Dermis microvascular lymphatic vessel endothelial cell (primary cell): ENCODE measurements at places on chromosomes 2 and 18. TPM values are rescaled to one million over a fixed set of nuclear protein-coding genes. Genes with fewer than 3 reads are reported as not detected.

- DNase-seq: no peak
Measured at GRCh38 chr2:65055422-65056214, 598 bp upstream of the CEP68 start.

The SLC4A3 gene
- 0.13 and 0.25 TPM in 2 replicates for total RNA-seq

DNA sequence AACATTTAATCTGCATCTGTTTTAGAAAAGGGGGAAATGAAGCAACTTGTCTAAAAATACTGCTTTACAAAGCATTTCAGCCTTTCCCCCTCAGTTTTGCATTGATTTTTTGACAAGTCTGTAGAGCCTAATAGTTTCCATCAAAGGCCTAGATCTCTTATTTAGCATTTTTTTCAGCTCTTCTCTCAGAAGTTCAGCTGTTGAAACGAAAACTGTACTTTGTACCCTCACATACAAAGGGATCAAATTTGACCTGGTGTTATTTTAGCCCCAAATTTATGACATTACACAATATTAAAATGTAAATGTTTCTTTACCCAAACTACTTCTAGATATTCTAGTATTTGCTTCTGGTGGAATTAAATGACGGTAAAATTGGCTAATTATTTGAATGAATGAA is 13.0 kb downstream of the YPEL5 start:
- no peak for DNase-seq

The HOXD12 gene
- total RNA-seq: not detected in 2 replicates

DNA sequence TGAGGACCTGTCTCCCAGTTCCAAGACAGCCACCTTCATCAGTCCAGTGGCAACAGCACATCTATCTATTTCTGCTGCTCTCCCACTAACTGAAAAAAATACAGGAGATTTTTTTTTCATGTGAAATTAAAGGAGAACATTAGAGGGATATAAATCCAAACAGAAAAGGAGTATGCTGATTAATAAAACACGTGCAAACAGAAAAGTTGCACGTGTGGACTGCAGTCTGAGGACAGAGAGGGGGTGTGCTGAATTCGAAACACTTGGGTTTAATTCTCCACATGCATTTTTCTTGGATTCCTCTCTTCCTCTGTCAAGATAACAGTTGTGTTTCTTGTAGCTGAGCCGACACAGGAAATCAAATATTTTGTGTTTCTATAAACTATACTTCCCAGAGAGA is 113.4 kb downstream of the CYRIA start:
- DNase-seq: no peak

GRCh38 chr2:73172963-73173362 is 29.4 kb upstream of the NOTO start:
- DNase-seq: no peak

DNA sequence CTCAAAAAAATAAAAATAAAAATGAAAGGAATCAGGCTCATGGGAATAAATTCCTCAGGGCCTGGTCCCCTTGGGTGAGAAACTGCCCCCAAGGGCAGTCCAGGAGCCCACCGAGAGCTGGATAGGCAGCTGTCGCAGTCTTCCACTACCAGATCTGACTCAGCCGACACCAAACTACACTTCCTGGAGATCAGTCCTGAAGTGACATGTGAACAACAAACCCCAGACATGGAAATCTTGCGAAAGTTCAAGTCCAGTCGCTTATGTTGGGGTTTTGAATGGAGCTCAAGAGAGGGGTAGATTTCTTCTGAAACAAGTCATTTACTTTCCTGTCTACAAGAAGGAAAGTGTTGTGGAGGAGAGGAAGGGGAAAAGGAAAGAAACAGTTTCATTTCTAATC is 12.9 kb downstream of the ADCY3 start:
- no peak for DNase-seq

GRCh38 chr2:8134985-8135682 is 546.7 kb upstream of the ID2 start:
- no peak for DNase-seq

GRCh38 chr2:96374211-96374951 is 38.8 kb downstream of the NCAPH start:
- DNase-seq: peak; percentile 81

DNA sequence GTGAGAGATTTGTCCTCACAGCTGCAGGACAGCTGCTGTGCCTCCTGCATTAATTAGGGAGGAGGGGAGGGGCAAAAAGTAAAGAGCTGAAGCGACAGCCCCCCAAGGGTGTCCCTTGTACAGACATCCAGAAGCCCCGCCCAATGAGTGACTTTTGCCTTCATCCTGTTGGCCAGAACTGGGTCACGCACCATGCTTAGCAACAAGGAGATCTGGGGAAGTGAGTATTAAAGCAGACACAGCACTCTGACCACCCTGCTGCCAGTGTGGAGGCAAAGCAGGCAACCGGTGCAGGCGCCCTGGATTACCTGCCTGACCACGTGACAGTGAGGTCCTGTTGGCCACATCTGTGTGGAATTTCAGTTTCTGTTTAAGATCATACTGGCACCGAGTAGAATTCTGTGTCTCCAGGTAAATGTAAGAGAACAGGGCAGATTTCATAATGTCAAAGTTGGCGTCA is 21.5 kb upstream of the BIN1 start:
- DNase-seq: no peak
